ENCODE measurements at places on chromosomes 6 and 20. TPM values are rescaled to one million over a fixed set of nuclear protein-coding genes. Genes with fewer than 3 reads are reported as not detected.

- no peak for DNase-seq
Measured at GRCh38 chr6:73451223-73452106, 632 bp downstream of the CGAS start.

GRCh38 chr6:140538926-140539325 is 1164.5 kb upstream of the CITED2 start:
- no peak for DNase-seq

- DNase-seq: no peak
Measured at GRCh38 chr6:111552241-111552744, 53.4 kb downstream of the TRAF3IP2 start.

- DNase-seq: no peak
Measured at GRCh38 chr6:139760128-139760527, 385.7 kb upstream of the CITED2 start.

DNA sequence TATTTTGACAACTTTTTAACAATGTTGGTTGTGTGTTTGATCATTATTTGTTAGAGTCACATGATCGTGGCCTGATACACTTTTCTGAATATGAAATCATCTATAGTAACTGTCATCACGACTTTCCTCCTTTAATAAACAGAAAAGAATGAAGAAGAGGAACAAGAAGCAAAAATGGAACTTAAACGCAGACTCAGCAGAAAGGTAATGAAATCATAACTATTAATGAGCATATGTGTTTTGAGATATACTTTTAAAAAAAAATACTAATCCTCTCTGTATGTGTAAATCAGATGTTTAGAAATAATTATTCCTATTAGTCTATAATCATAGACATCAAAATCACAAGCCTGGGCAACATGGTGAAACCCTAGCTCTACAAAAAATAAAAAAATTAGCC is 60.1 kb upstream of the LTV1 start:
- DNase-seq: no peak

- DNase-seq: no peak
Measured at GRCh38 chr6:158188591-158188990, 20.4 kb downstream of the GTF2H5 start.

DNA sequence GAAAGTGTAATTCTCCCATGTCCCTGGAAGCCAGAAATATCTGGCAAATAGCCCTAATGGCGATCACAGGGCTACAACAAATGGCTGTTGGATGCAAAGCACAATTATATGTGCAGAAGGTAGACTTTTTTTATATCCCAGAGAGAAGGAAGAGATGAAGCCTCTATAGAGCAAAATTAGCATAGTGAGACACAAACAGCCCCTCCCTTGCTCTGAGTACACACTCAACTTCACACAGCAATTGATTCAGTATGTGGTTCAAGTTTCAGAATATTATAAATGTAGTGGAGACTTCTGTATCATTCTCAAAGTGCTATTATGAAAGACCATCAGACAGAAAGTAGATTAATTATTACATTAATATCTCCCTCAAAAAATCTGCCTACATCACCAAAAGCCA is 246.5 kb upstream of the TBX18 start:
- DNase-seq: no peak

TRIM40 gene
- total RNA-seq: not detected

DNA sequence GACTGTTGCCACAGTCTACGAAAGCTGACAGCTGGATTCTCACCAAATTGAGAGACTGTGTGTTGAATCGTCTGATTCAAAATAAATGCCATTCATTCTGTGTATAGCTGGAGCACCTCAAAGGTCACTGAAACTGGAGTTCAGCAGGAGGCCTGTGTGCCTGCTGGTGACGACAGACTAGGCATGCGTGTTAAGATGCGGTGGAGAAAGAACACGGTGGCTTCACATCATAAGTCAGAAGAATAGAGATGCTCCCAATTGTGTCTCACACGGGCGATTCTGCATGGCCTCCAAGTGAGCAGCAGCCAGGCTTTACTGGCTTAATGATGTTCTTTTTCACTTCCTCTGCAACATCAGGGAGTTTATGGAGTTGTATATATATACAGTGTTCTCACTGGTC is 32.3 kb downstream of the SNHG17 start:
- DNase-seq: no peak

EPB41L2 gene
- 16.6 TPM for total RNA-seq

DNA sequence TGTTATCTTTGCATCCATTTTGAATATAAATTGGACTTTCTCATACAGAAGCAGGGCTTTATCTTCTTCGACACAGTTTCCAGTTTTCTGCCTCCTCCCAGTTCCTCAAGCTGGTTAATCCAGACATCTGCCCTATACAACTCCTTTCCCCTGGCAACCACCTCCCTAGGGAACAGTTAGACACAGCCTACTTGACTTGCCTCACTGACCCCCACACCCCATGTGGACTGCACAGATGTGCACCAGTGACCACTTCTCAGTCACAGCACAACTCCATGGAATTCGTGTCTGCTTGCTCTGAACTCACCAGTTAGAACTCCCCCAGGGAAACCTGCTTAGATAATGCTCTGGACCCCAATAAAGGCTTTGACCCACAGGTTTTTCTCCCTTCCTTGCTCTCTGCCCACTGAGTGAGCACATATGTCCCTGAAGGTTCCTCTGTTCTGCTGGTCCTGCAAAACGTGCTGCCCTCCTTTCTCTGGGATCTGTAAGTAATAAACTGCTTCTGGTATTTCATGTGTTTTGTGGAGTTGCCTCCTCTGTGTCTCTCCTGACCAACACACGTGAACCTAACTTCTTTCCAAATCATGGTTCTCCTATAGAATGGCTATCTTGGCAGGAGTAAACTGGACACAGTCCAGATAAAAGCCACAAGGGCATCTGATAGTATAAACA is 351.2 kb downstream of the CD83 start:
- no peak for DNase-seq

HTR1E gene
- not detected for total RNA-seq

DNA sequence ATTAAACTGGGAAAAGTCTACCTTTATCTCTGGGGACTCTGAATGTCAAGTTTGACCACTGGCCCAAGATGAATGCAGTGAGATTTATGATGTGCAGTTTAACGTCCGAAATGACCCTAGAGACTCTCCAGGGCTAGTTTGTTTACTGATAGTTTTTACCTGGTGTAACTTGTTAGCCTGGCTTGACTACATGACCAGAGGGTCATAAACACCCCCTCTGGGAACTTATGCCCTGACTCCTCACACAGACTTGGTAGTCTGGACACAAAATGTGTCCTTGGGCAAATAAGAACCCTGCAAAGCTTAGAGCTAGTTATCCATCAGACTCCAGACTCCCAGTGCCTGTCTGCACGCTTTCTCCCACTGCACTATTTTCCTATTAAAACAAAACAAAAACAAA is 606.5 kb downstream of the HACE1 start:
- no peak for DNase-seq

GRCh38 chr6:1984346-1984994 is 260.9 kb downstream of the GMDS start:
- DNase-seq: no peak

GRCh38 chr20:42435230-42435629 is 754.5 kb downstream of the PTPRT start:
- no peak for DNase-seq

- DNase-seq: no peak
Measured at GRCh38 chr6:126056355-126057004, 70.1 kb downstream of the TRMT11 start.

SIM1 gene
- total RNA-seq: not detected

ETV7 gene
- 2.0 TPM for total RNA-seq

FAM110A gene
- 31.2 TPM for total RNA-seq
